ENCODE measurements at places on chromosomes 2 and 18.

DNA sequence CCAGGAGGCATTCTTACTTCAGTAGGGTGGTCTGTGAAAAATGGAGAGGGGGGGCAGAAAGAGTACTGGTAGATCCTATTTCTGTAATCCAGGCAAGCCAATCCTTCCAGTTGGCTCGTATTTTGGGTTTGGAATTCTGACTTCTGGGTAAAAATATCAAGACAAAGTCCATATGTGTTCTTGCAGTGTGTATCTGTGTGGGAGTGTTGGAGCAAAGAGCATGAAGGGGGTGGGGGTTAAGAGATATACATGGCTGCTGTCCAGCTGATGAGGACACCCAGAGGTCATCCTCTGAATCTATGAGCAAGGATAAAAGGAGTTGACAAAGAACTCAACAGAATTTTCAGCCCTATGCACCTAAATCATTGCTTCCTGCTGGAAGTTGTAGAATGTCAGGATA, 375.8 kb upstream of the PIK3C3 start:
- DNase-seq: no peak

DNA sequence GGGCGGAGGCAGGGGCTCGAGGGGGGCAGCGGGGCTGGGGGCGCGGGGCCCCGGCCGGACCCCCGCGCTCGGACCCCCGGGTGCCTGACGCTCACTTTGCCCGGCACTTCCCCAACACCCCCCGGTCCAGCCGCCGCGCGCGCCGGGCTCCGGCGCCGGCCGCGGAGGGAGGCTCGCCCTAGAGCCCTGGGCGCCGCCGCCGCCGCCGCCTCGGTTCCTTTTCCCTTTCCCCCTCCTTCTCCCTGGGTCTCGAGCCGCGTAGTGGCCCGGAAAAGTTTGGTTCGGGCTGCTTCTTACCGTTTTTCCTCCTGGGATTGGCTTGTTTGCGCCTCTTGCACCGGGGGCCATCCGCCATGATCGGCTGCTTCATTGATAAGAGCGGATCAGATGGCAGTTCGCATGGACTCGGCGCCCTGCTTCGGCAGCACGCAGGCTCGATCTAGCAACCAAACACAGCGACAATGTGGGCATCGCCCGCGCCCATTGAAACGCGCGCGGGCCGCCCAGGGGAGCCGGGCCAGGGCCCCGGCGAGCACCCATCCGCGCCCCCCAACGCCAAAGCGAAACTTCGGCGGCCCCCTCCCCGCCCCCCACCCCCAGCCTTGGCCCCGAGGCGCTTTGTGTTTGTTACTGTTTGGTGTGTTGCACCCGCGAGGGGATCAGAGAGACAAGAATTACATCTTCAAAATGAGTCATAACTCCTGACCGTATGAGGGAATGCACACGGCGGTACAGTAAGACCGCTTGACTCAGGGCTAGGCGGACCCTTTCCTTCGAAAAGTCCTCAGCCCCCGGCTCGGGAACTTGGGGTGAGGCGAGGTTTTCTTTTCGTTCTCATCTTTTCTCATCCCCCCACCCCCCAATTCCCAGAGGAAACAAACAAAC, 2.7 kb downstream of the ZEB2 start:
- peak; percentile 76 for DNase-seq

DNA sequence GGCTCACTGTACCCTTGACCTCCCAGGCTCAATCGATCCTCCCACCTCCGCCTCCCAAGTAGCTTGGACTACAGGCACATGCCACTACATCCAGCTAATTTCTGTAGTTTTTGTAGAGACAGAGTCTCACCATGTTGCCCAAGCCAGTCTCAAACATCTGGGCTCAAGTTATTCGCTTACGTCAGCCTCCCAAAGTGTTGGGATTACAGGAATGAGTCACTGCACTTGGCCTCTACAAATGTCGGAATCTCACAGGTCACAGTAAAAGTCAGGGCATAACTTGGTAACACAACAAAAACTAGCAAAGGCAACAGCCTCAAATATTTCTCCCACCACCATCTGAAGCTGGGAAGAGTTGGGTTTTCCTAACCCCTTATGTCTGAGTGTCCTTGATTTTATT, 25.3 kb downstream of the SCG2 start:
- DNase-seq: no peak

- no peak for DNase-seq
Observed at GRCh38 chr18:58484989-58485981, 143.6 kb downstream of the ALPK2 start.

DNA sequence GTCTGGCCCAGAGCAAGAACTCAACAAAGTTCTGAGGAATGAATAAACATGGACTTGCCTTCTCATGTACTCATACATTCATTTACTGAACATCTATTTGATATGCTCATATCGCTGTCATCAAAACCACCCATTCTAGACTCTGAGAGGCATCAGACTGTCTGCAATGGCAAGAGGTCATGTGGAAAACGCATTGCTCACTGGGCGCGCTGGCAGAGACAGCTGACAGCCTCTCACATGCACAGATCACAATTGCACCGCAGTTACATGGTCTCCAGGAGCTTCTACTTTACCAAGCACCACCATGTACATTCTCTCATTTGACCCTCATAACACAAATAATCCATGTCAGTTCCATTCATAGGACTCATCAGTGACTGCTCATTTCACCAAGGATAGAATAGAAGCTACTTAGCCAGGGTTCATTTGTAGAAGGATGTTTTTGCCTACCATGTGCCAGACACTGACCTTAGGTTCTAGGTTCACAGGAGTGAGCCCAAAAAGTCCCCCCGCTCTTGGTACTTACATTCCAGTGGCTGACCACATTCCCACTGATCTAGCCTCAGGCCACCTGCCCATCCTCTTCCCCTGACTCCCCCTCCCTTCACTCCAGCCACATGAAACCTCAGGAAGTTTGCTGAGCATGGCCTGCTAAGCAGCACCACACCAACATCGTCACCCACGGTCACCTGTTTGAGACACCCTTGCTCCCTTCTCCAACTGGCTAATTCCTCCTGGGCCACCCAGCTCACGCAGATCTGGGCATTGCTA, 6.1 kb downstream of the FAM124B start:
- DNase-seq: no peak

DNA sequence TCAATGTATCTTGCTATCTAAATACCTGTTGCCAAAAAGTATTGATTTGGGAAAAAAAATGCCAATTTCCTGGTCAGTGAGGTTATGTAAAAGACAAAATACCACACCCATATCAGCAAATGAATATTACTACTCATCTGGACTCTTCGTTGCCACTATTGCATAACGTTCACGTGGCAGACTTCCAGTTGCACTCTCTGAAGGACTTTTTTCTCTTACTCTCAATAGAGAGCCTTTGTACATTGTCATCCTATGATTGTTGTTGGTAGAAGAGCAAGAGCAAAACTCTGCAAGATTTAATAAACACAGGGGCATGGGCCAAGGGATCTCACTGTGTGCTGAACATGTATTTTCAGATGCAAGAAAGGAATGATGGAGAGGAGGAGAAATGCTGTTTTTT, 689.8 kb downstream of the MBD2 start:
- DNase-seq: no peak

- no peak for DNase-seq
Observed at GRCh38 chr2:224909885-224910573, 132.2 kb downstream of the DOCK10 start.

- no peak for DNase-seq
Observed at GRCh38 chr2:64478502-64479230, 24.7 kb downstream of the LGALSL start.

- DNase-seq: no peak
Observed at GRCh38 chr18:55097456-55098170, 138.4 kb upstream of the CCDC68 start.

- DNase-seq: no peak
Observed at GRCh38 chr18:10417664-10418063, 36.8 kb upstream of the APCDD1 start.

- no peak for DNase-seq
Observed at GRCh38 chr2:1968209-1968987, 224.1 kb upstream of the PXDN start.

GRCh38 chr2:236105955-236106607, 62.1 kb downstream of the GBX2 start:
- DNase-seq: no peak

DNA sequence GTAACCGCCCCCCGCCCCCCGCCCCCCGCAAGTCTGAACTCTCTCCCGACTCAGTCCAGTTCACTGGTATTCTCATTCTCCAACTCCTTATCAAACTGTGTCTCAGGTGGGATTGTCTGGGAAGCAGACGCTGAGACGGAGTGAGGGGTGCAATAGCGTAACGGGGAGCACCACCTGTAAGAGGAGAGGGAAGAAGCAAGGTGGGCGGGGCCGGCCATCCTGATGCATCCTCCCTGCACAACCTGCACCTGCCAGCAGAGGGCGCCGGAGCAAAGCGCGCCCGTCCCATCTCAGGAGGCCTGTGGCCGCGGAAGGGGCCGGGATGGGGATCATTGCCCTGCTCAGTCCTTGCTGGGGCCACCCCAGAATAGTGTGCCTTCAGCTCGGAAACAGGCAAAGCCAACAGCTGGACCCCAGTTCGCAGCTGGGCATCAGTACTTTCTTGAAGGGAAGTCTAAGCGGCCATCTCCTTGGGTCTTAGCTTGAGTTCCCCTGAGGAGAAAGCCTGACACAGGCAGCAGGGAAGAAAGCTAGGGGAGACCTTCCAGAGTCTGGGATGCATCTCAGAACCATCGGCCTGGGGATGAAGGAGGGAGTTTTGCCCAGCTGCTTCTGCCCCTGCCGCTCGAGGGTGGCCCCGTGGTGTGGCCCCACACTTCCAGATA, 208.0 kb downstream of the TFCP2L1 start:
- DNase-seq: peak; percentile 72

GRCh38 chr2:191846515-191847476, at the start of gene CAVIN2:
Gene CAVIN2, minus strand, starts transcription at chr2:191847088. Its CDS starts 163 bp downstream, at chr2:191846925.
- no peak for DNase-seq

GRCh38 chr2:22729466-22729865, 655.5 kb upstream of the KLHL29 start:
- no peak for DNase-seq
